Renal cortex interstitium (tissue), 15 donors: ENCODE measurements at places on chromosomes 2 and 18. TPM values are rescaled to one million over a fixed set of nuclear protein-coding genes. Genes with fewer than 3 reads are reported as not detected.

- DNase-seq = no peak
Observed at GRCh38 chr18:69978732-69979715, 31.4 kb upstream of the CD226 start.

Gene PCARE
- polyA plus RNA-seq = 0.19 TPM

DNA sequence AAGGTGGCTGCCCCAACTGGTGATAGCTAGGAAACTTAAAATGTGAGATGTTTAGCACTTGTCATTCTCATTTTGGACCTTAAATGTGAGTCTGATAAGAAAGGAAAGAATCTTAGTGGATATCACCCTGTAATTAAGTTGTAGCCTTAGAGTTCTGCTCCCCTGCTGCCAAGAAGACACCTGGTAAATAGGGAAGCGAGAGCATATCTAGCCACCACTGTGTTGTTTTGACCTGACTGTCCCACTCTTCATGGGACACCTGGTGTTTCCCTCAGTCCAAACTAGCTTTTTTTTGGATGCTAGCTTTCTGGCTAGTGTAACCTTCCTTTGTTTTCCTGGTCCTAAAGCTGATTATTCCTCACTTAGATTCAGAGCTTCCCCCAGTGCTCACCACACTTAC lies 357.6 kb downstream of the RAD51AP2 start:
- no peak for DNase-seq

Gene KIDINS220
- polyA plus RNA-seq = 88.5 TPM

GRCh38 chr18:39296293-39296888 lies 1730.8 kb upstream of the CELF4 start:
- no peak for DNase-seq

DNA sequence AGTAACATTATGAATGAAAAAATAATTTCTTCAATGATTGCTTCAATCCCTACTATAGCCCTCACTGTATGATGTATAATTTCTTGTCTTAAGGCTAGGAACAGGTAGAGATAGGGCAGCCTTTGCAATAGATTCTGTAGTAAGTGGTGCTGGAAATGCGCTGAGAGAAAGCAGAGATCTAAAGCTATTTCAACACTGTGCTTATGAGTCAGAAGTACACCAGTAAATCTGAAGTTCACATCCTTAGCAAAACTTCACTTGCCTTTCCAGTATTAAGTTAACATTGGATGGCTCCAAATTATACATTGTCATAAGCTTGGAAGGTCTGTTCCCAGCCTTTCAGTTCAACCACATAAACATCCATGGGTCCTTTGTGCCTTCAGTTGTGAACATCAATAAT lies 178.2 kb upstream of the EPHA4 start:
- no peak for DNase-seq

DNA sequence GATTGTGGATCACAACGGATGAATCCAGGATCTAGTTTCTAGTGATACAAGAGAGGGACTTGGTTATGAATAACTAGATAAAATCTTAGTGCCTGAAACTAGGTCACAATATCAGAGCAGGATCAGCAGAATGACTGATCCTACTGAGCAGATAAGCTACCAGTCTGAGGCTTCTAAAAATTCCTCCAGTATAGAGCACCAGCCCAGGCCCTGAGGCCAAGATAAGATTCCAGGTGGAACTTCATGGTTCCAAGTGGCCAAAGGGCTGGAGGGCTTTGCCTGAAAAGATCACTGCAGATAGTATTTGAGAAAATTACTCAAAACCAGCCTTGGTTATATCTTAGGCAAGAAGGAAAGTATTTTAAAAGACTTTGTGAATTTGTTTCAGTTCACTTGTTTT lies 162.4 kb downstream of the GREB1L start:
- DNase-seq = no peak

DNA sequence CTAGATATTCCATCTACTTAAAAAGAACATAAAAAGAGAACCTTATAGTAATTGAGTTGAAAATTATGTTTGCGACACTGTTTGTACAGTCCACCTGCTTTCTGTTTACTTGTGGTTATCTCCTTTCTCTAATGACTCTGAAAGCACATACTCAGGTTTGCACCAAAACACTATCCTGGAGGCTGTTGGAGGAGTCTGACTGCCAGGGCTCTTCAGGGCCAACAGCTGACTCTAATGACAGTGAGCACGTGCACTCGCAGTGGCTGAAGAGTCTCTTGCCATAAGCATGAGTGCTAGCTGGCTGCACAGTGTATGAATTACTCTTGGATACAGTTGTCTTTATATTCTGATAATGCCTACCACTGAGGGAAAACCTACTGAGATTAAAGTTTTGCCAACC lies 16.7 kb upstream of the GLS start:
- DNase-seq = no peak

Gene TEX44
- not detected for polyA plus RNA-seq

GRCh38 chr2:19355931-19356544 lies 2.4 kb downstream of the OSR1 start:
- DNase-seq = no peak

Gene NIFK
- 62.8 TPM for polyA plus RNA-seq
